Stimulated activated naive CD8-positive, alpha-beta T cell treated with anti-CD3 and anti-CD28 coated beads, Interleukin-15, amount 100 ng/mL, for 72 hours (primary cell): ENCODE measurements at places on chromosomes 1 and 21.

GRCh38 chr1:30600706-30601105, 122.7 kb downstream of the MATN1 start:
- no peak for DNase-seq

GRCh38 chr1:43067977-43068751, 103.9 kb downstream of the EBNA1BP2 start:
- DNase-seq, result no peak

DNA sequence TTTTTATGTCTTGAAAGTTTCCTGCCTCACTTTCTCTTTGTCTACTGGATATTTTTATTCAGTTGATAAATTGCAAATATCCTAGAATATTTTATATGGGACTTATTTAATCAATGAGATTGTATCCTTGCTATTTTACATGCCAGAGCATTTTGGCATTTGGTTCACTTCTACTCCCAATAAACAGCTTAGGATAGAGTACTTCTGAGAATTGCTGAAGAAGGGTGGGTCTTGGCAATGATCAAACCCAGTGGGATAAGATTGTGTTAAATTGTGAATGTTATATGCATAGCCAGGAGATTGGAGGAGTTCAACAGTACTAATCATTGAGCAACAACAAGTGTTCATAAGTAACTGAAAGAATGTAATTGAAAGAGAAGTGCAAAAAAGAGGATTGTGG, 60.1 kb downstream of the SDCCAG8 start:
- no peak for DNase-seq

DNA sequence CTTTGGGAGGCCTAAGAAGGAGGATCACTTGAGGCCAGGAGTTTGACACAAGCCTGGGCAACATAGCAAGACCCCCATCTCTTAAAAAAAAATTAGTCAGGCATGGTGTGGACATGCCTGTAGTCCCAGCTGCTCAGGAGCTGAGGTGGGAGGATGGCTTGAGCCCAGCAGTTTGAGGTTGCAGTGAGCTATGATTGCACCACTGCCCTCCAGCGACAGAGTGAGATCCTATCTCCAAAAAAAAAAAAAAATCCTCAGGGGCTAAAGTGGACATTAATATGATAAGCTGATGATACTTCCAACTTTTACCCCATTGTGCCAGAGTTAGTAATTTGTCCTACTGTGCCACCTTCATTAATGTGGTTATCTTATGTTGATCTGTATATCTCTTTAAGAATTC, 327.8 kb upstream of the FMN2 start:
- no peak for DNase-seq

DNA sequence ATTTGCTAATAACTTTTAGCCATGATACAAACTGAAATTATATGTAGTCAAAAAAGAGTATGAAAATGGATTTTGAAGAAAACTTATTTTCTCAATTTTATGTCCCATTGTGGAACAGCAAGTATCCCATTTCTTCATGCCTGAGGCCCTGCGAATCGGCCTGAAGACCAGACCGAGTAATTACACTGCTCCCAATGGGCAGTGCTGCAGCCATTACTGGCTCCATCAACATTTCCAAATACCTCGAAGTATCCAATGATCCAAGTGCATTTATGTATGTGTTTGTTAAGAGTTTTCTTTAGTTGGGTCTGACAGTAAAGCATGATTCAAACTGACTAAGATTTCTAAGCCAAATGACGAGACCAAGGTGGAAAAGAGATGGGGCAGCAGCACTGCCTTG, 44.4 kb downstream of the HSF2BP start:
- DNase-seq, result no peak
